ENCODE measurements at places on chromosomes 4 and X.

- DNase-seq, result no peak
Observed at GRCh38 chr4:47597696-47598095, 112.6 kb downstream of the ATP10D start.

DNA sequence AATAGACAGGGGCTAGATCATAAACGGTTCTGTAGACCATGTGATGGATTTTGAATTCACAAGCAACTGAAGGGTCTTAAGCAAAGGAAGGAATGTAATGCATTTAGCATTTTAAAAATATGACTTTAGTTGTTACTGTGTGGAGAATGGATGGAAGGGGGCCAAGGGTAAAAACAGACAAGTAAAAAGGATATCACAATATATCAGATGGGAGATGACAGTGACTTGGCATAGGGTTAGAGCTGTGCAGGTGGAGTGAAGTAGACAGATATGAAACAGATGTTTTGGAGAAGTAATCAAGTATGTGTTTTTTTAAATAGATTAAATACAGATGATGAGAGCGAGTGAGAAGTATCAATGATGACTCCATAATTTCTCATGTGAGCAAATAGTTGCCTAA lies 1116.0 kb upstream of the TENM3 start:
- DNase-seq, result no peak

GRCh38 chr4:123485601-123486000 lies 89.0 kb downstream of the SPRY1 start:
- no peak for DNase-seq

- DNase-seq, result no peak
Observed at GRCh38 chr4:139825523-139826014, 159.9 kb downstream of the MGST2 start.

DNA sequence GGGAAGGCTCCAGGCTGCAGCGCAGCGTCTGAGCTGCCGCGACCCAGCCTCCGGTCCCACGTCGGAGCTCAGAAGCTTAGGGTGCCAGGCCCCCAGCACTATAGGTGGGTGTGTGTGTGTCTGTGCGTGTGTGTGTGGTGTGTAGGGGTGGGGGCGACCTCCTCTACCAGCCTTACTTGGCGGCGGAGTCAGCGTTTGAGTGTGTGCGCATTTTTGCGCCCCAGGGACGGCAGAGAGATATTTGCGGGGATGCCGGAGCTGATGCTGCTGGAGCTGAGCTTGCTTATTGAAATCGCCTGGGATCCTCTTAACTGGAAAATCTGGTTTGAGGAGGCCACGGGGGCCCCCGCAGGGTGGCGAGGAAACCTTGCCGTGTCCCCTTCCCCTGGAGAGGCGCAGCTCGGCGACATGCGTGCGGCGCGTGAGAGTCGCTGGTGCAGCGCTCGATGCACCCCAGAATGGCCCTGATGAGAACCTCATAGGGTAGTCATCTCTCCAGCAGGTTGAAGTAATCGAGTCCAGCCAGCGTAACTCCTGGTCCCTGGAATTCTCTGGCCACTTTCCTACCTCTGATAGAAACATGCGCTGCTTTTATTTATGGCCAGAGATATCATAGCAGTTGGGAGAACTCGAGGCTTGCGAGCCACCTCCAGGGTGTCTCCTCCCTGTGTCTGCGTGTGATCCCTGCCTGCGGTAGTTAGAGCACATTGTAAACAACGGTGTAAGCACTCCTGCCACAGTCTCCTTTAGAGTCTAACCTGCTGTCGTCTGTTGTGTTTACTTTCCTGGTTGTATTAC lies 2.7 kb downstream of the ADGRL3 start:
- no peak for DNase-seq

- DNase-seq, result no peak
Observed at GRCh38 chr4:43716721-43717395, 731.8 kb downstream of the KCTD8 start.

DNA sequence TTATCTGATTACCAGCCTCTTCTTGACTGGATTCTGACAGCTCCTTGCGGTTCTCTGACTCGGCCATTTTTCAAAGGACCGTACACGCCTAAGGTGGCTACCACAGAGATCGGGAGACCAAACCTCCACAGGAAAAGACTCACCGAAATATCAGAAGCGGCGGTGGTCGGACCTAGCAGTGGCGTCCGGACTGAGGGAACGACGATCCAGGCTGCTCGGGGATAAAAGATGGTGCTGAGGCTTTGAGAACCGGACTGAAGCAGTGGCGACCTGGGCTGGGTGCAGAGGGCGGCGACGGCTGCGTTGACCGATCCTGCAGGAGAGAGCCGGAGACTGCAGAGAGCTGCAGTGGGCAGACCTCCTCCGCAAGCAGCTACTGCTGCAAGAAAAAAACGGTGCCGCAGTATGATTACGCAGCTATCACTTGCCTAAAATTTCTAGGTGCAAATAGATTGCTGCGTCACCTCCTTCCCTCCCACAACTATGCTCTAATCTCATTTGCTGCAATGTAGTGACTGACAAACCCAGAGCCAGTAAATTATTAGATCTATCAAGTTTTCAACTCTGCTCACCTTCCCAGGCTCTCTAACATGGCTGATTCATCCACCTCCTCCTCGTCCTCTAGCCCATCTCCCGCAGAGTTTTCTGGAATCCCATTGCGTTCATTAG lies at the start of gene NAP1L2:
Gene NAP1L2 (minus strand): TSS at position 426 of the 669 bp plus-strand sequence. CDS start 359 bp downstream, at position 67.
- DNase-seq, result peak; percentile 2

- no peak for DNase-seq
Observed at GRCh38 chr4:39825741-39826231, 127.8 kb downstream of the UBE2K start.

- no peak for DNase-seq
Observed at GRCh38 chr4:3746701-3747580, 19.2 kb upstream of the ADRA2C start.

DNA sequence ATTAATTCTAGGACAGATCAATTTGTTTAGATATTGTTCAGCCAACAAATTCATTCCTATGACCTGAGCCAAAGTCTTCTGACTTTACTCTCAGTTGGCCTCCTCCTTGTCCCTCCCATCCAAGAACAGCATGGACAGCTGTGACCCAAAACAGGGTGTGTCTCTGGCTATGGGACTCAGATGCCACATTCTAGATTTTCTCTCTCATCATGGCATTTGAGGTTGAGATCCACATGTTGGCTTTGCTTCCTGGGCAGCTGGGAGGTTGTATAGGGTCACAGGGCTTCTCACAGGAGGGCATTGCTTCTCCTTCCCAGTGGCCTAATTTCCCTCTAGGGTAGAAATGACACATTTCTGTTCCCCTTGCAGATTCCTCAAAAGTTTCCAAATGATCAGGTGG lies 22.6 kb upstream of the EGF start:
- no peak for DNase-seq

- DNase-seq, result no peak
Observed at GRCh38 chr4:121397941-121398601, 17.3 kb upstream of the QRFPR start.

GRCh38 chr4:183960046-183960420 lies 54.9 kb downstream of the STOX2 start:
- no peak for DNase-seq

DNA sequence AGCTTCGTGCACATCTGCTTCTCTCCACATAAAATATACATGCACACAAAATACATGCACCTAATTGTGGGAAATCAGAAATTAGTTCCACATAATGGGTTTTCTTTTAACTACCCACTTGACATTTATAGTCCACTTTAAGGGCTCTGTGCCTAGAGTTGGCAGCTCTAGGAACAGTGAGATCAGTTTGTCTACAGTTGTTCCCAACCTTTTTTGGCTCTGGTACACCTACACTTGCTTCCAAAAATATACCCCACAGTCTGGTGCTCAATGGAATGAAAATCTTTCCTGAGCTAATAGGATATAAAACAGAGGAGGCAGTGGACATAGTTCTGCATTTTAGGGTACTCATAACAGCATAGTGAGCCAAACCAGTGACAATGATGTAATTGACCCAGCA lies 36.1 kb downstream of the HDAC8 start:
- DNase-seq, result no peak

GRCh38 chrX:126489116-126489695 lies 63.4 kb downstream of the DCAF12L1 start:
- no peak for DNase-seq

GRCh38 chrX:2385224-2385623 lies 115.6 kb downstream of the DHRSX start:
- DNase-seq, result no peak

- no peak for DNase-seq
Observed at GRCh38 chr4:26201120-26201519, 119.7 kb upstream of the RBPJ start.

DNA sequence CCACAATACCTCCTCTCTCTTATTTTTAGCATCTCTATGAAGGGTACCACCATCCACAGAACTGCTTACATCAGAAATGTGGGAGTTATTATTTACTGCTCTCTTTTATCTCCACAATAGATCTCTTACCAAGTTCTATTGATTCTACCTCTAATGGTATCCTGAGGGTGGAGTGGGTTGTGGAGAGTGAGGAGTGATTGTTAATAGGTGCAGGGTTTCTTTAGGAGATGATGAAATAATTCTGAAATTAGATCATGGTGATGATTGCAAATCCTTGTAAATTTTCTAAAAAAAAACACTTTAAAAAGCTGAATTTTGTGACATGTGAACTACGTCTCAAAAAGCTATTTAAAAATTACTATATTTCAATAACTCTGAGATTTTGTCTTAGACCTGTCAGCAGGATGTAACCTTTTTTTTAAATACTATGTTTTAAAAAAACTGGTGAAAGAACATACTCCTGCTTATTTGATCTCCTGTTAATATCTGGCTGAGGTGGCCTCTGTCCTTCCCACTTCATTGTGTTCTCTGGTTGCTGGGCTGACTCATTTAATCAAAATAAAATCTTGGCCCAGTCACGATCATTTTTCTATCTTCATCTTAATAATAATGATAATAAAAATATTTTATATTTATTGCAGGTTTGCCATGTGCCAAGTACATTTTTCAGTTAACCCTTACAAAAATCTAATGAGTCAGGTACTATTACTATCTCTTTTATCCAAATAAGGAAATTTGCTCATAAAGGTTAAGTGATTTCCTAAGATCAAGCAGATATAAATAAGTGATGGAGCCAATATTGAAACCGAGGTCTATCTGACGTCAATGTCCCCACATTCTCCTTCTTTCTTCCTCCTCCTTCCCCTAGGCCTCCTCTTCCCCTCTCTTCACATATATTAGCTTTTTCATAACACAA lies 73.5 kb downstream of the GLUD2 start:
- no peak for DNase-seq

DNA sequence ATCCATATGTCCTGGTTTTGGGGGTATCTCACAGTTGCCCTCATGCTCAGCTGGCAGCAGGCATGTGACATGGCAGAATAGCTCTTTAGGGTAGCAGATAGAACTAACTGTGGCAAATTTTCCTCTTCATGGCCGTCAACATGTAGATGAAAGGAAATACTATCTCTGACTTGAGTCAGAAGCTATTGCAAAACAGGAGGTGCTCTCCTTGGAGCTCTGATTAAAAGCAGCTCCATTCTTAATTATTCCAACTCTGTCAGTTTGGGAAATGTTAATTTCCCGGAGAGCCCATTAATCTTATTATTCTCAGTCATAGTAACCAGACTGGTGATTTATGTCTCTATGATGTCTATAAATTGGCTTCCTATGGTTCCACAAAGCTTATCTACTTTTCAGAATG lies 18.2 kb downstream of the IL13RA1 start:
- no peak for DNase-seq

GRCh38 chr4:61938250-61938846 lies 738.2 kb downstream of the ADGRL3 start:
- no peak for DNase-seq

- DNase-seq, result no peak
Observed at GRCh38 chr4:154660052-154660451, 47.6 kb upstream of the FGG start.

DNA sequence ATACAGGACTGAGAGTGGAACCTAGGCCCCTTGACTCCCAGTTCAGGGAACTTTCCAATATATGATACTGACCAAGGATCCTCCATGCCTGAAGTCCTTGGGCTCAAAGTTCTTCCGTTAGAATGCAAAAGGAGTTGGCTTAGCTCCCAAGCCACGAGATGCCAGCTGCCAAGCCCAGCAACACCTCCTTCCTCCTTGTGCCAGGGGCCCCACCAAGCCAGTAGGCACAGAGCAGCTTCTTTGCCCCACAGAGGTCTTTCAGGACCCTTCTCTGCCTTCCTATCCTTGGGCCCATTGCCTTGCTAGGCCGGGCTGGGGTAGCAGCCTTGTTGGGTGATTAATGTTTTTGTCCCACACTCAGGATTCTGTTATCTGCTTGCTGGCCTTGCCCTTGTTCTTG lies 105.6 kb downstream of the EFNB1 start:
- no peak for DNase-seq

GRCh38 chr4:152045807-152046571 lies 285.2 kb upstream of the GATB start:
- DNase-seq, result no peak

- DNase-seq, result no peak
Observed at GRCh38 chrX:2714551-2714950, 23.5 kb downstream of the CD99 start.

DNA sequence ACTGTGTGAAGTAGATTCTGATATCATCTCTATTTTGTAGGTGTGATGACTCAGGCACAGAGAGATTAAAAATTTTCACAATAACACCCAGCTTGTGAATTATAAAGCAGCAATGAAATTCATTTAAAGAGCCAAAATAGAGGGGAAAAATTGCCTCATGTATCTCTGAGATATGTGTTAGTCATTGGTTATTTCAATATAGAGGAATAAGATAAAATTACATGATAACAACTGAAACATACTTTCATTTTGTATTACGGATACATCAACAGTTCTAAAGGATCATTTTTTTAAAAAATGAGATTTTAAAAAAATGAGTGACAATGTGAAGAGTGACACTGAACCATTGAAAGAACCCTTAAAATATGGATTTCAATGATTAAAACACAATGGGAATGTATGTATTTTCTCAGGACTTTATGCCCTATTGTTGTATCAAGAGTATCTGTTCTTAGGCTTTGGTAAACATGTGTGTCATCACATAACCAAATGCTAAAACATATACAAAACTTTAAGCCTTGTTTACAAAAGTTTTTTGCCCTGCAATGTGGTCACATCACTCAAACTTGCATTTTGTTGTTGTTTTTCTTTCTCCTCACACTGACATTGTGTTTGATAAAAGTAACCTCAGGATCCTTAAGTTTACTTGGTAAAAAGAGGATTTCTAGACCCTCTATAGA lies 221.3 kb downstream of the ANTXR2 start:
- no peak for DNase-seq

GRCh38 chr4:87502580-87503238 lies 26.5 kb downstream of the SPARCL1 start:
- DNase-seq, result no peak

DNA sequence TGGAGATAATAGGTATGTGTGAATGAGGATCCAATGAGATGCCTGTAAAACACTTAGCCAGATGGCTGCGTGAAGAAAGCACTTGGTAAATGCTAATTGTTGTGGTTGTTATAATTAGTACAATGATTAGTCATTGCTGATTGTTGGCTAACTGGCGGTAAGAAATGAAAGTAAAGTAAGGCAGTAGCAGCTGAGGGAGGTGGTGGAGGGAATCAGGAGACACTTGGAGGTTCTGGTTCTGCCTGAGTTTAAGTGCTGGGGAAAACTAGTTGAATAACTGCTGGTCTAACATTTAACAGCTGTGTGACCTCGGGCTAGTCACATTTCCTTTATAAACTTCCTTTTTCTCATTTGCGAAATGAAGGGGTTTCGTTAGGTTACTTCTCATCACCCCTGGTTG lies 30.9 kb downstream of the CD38 start:
- DNase-seq, result no peak

All from activated CD8-positive, alpha-beta memory T cell treated with anti-CD3 and anti-CD28 coated beads for 48 hours (primary cell).